Small intestine (tissue), 16 donors: ENCODE measurements at places on chromosomes 3 and 15. TPM values are rescaled to one million over a fixed set of nuclear protein-coding genes. Genes with fewer than 3 reads are reported as not detected.

ZNF148 gene
- 24.0 TPM for polyA plus RNA-seq

HIGD2B gene
- not detected for polyA plus RNA-seq

CMTM8 gene
- polyA plus RNA-seq: 41.3 TPM

METTL6 gene
- 6.8 TPM for polyA plus RNA-seq

ZNF385D gene
- under 0.01 TPM for polyA plus RNA-seq

SSR3 gene
- 60.3 TPM for polyA plus RNA-seq

SEMA7A gene
- 0.45 TPM for polyA plus RNA-seq

WNT5A gene
- polyA plus RNA-seq: 8.1 TPM

C3orf22 gene
- polyA plus RNA-seq: 0.78 TPM

QRICH1 gene
- polyA plus RNA-seq: 39.4 TPM

CP gene
- polyA plus RNA-seq: 3.8 TPM

GRK7 gene
- polyA plus RNA-seq: 0.04 TPM

FES gene
- 18.4 TPM for polyA plus RNA-seq

FSTL1 gene
- polyA plus RNA-seq: 95.5 TPM

INKA1 gene
- polyA plus RNA-seq: 0.67 TPM

TRPM1 gene
- polyA plus RNA-seq: under 0.01 TPM

LEKR1 gene
- polyA plus RNA-seq: not detected

TNIK gene
- 14.9 TPM for polyA plus RNA-seq

NR1D2 gene
- polyA plus RNA-seq: 13.0 TPM

SPRED1 gene
- 30.1 TPM for polyA plus RNA-seq

MAP6D1 gene
- polyA plus RNA-seq: not detected

DMXL2 gene
- polyA plus RNA-seq: 24.5 TPM
